ENCODE measurements at places on chromosomes 3 and 15.

GRCh38 chr3:49841806-49842205 is 14.6 kb downstream of the TRAIP start:
- DNase-seq, result peak; percentile 87

DNA sequence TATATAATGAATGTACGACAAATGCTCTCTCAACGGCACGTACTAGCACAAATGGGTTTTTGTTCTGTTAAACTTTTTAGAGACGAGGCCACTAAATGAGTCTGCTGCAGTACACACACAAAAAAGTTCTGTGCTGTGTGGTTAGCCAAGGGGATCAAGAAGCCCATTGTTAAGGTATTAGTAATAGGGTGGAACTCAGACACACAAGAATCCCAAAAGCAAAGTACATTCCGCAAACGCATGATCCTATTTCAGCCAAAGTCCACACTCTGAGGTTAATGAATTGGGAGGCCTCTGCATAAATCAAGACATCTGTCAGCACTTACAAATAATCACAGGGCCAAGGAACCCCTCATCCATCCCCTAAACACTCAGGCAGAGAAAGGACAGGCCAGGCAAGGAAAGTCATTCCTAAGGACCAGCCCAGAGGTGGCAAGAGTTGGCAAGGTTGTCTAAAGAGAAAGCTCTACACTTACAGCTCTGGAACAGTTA is 12.1 kb downstream of the OSBPL10 start:
- DNase-seq, result no peak

- DNase-seq, result peak; percentile 14
Measured at GRCh38 chr3:46368569-46368968, 2.2 kb upstream of the CCR5 start.

GRCh38 chr3:146968204-146968651 is 363.1 kb upstream of the PLSCR5 start:
- DNase-seq, result no peak

DNA sequence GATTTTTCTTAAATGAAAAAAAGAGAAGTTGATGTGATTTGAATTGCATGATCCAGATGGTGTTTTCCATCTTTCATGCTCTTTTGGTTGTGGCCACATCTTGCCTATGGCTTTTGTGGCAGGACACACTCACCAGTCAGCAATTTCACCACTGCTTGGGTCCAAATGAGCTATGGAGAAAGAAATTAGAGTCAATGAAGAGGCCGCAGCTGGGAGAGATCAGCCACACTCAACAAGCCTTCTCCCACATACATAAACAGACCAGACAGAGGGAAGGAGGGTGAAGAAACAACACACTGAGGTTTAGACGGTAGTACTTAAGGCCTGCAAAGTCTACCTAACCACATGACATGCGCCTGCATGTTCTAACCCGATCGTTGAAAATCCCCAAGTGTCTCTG is 110.7 kb upstream of the CDIN1 start:
- no peak for DNase-seq

GRCh38 chr3:96863129-96863740 is 48.8 kb downstream of the EPHA6 start:
- DNase-seq, result no peak

GRCh38 chr3:123730829-123731228 is 146.0 kb upstream of the HACD2 start:
- no peak for DNase-seq

DNA sequence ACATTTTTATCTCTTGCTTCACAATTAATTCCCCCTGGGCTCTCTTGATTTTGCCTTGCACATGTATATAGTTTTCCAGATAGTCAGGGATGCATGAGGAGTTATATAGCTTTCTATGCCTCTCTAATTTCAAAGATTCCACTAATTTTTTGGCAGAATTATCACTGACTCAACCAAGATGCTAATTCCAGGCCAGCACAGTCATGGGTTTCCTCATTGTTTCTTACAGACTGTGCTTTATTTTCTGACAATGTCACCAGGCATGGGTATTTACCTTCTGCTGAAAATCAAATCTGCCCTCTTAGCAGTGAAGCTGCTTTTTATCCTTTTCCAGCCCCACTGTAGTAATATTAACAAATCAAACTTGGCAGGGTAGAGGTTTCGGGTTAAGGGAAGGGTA is 1520.6 kb upstream of the CADM2 start:
- DNase-seq, result no peak

- DNase-seq, result no peak
Measured at GRCh38 chr15:49669288-49669687, 48.4 kb downstream of the DTWD1 start.

DNA sequence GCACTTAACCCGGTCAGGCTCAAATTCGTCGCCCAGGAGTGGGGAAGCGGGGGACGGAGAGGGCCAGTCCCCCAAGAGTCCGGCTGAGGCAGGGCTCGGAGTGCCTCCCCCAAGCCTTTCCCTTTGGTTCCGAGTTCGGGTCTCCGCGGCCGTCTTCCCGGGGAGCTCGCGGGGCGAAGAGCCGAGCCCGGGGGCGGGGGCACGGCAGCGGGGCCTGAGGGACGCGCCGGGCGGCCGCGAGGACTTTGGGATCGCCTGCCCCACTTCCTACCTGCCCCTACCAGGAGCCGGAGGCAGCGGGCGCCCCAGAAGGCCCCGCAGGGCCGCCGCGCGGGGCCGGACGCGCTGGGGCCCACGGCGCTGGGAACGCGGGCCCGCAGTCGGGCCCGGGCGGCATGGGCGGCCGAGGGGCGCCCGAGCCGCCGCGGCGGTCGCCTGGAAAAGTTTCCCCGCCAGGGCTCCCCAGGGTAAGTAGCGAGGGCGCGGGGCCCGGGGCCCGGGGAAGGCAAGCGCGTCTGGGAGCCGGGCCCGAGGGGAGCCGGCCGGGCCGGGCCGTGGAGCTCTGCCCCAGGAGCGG is 2.8 kb downstream of the FURIN start:
- DNase-seq, result no peak

GRCh38 chr3:125003369-125003853 is 52.4 kb downstream of the HEG1 start:
- DNase-seq, result no peak

- DNase-seq, result no peak
Measured at GRCh38 chr3:142910280-142910679, 21.4 kb upstream of the PCOLCE2 start.

- no peak for DNase-seq
Measured at GRCh38 chr3:121517953-121518655, 27.7 kb downstream of the POLQ start.

DNA sequence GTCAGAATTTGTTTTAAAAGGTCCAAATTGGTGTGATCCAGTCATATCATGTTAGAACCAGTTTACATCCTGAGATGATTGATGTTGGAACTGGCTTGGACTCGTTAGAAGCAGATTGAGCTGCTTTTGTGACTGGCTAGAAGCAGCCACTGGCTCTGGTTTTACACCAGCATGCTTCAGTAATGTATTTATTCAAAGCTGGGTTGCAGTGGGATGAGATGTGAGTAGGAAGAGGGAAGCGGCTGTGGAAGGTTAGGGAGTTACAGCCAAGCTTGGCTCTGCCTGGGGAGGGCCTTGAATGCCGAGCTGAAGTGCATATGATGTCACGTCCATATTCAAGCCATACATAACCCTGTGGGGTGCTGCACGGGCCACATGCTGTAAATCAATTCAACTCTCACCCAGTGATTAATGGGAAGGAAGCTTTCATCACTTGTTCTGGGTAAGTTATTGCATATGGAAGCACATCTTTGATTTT is 104.0 kb upstream of the SMAD3 start:
- DNase-seq, result no peak

- DNase-seq, result no peak
Measured at GRCh38 chr3:94356581-94356980, 293.7 kb downstream of the NSUN3 start.

- DNase-seq, result no peak
Measured at GRCh38 chr15:74723754-74724334, 1.5 kb downstream of the CYP1A1 start.

DNA sequence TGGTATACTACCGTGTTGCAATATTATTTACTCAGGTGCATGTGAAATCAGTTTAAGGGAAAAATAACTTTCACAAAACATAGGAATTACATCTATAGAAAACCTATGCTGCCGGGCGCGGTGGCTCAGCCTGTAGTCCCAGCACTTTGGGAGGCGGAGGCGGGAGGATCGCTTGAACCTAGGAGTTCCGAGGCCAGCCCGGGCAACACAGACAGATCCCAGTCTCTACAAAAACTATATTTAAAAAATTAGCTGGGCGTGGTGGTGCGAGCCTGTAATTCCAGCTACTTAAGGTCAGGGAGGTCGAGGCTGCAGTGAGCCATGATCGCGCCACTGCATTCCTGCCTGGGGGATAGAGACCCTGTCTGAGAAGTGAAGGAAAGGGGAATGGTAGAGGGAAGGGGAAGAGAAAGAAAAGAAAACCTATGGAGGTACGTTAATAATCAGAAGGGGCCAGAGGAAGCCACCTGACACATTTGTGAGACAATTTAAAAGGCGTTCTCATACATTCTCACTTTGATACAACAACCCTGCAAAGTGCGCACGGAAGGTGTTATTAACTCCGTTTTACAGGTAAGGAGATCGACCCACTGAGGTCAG is 456 bp upstream of the TMEM62 start:
- DNase-seq, result no peak
